CD4-positive, alpha-beta T cell (primary cell): ENCODE measurements at places on chromosomes 13 and 19. TPM values are rescaled to one million over a fixed set of nuclear protein-coding genes. Genes with fewer than 3 reads are reported as not detected.

The PTGIR gene
- 0.87 TPM for total RNA-seq

The CGB5 gene
- total RNA-seq: not detected

The FPR3 gene
- total RNA-seq: not detected

The TGFBR3L gene
- total RNA-seq: 1.1 TPM

The GARIN5A gene
- total RNA-seq: 0.50 TPM

The PTOV1 gene
- total RNA-seq: 127 TPM

The KLK15 gene
- not detected for total RNA-seq

The ATP7B gene
- 0.85 TPM for total RNA-seq

The FFAR2 gene
- not detected for total RNA-seq

The YJU2 gene
- total RNA-seq: 32.9 TPM

The RFPL4AL1 gene
- not detected for total RNA-seq

The CTU1 gene
- total RNA-seq: 1.4 TPM

The NKPD1 gene
- total RNA-seq: 0.73 TPM
